GM23338 (cell line): ENCODE measurements at places on chromosomes 5 and 9.

GRCh38 chr5:174532455-174533453 is 191.6 kb upstream of the MSX2 start:
- DNase-seq, result peak; percentile 90

- no peak for DNase-seq
Measured at GRCh38 chr9:20551835-20552234, 70.5 kb downstream of the MLLT3 start.

GRCh38 chr9:573691-574410 is 267.6 kb upstream of the DMRT1 start:
- peak; percentile 77 for DNase-seq

GRCh38 chr5:127518319-127518621 is 830 bp downstream of the PRRC1 start:
- DNase-seq, result no peak

- DNase-seq, result no peak
Measured at GRCh38 chr5:84287951-84288350, 96.7 kb downstream of the EDIL3 start.

DNA sequence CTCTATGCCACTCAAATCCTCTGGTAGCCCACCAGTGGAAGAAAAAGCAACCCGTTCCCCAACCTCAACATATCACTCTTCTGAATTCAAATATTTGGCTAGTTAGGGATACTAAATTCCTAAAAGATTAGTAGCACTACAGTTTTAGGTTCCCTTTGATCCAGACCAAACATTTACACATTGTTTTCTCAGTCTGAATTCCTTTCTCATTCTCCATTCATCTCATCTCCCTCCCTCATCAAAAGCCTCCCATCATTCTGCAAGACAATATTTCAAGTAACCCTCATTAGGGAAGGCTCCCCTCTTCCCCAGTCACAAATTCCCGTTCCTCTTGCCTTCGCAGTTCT is 26.3 kb downstream of the ADAM19 start:
- no peak for DNase-seq

DNA sequence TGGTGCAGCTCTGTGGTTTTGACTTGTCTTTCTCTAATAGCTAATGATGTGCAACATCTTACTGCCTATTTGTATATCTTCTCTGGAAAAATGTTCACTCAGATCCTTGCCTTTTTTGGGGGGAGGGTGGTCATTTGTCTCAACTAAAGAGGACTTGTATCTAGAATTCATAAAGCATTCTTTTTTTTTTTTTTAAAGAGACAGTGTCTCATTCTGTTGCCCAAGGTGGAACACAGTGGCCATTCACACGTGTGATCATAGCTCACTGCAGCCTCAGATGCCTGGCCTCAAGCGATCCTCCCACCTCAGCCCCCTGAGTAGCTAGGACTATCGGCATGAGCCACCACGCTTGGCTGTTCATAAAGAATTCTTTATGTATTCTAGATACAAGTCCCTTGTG is 33.2 kb downstream of the HABP4 start:
- no peak for DNase-seq

DNA sequence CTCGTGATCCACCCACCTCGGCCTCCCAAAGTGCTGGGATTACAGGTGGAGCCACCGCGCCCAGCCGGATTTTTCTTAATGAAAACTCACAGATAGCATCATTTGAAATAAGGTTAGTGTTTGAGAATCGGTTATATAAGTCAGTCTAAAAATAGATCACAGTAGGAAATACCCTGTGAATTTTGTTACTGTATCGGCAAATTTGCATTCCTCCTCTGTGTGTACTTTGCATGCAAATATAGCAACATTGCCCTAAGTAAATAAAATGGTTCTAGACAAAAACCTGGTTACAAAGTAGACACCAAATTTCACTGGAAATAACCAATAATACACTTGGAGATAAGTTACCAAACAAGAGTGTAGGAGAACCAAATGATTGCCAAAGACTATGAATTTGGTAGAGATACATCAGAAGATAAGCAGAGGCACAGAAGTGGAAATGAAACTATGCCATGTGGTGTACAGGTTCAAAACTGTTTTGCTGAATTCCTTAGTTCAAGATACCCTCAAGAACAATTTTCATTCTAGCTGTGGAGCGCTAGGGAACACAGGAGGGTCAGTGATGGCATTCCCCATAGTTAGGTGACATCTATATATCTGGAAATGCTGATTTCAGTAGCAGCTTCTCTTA is 58.1 kb downstream of the ICE1 start:
- DNase-seq, result no peak

GRCh38 chr5:68086439-68086838 is 129.1 kb upstream of the PIK3R1 start:
- DNase-seq, result no peak

- peak; percentile 8 for DNase-seq
Measured at GRCh38 chr5:45568813-45569212, 127.4 kb downstream of the HCN1 start.

GRCh38 chr5:110572729-110573128 is 153.7 kb downstream of the TMEM232 start:
- no peak for DNase-seq

DNA sequence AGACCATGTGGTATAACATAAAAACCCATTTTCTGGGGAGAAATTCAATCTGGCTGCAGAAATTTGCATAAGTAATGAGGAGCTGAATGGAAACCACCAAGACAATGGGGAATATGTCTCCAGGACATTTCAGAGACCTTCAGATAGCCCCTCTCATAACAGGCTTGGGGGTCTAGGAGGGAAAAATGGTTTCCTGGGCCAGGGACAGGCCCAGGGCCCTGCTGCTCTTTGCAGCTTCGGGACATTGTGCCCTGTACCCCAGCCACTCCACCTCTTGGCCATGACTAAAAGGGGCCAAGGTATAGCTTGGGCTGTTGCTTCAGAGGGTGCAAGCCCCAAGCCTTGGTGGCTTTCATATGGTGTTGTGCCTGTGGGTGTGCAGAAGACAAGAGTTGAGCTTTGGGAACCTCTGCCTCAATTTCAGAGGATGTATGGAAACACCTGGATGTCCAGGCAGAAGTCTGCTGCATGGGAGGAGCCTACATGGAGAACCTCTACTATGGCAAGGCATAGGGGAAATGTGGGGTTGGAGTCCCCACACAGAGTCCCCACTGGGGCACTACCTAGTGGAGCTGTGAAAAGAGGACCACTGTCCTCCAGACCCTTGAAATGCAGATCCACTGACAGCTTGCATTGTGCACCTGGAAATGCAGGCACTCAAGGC is 30.4 kb downstream of the MRPS30 start:
- DNase-seq, result no peak

DNA sequence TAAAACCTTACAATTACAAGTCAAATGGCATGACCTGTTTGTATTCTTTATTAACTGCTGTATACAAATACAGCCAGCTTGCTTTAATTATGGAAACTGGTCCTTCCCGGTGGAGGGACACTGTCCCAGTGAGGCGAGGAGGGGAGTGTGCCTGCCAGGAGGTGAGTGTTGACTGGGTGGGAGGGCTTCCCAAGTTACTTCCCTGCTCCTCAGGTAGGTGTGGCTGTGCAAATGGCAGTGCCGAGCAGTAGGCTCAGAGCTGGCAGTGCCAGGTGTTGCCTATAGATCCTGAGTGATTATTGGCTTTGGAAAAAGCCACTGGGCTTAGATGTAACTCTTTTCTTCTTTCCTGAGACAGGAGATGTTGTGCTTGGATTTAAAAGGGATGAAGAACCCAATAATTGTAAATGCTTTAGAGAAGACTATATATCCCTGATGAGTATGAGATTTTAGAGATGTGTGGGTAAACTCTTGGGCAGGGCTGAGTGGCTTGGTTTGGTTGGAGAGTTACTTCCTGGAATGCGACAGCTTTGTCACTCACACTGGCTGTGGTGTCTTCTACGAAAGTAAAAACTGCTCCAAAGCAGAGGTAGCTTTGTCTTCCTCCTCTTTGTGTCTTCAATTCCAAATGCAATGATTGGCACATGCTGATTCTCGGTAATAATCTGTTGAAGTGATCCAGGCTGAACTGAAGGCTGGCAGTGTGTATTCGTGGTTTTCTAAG is 43.7 kb downstream of the GLRX start:
- DNase-seq, result no peak

DNA sequence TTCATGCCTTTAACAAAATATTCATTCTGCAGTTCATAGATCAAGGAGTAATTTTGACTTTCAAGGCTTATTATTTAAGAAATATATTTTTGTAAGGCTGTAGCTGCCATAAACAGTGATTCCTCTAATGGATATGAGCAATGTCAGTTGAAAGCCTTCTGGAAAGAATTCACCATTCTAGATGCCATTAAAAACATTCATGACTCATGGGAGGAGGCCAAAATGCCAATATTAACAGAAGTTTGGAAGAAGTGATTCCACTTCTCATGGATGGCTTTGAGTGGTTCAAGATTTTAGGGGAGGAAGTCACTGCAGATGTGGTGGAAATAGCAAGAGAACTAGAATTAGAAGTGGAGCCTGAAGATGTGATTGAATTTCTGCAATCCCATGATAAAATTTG is 229.1 kb downstream of the DEPDC1B start:
- no peak for DNase-seq

DNA sequence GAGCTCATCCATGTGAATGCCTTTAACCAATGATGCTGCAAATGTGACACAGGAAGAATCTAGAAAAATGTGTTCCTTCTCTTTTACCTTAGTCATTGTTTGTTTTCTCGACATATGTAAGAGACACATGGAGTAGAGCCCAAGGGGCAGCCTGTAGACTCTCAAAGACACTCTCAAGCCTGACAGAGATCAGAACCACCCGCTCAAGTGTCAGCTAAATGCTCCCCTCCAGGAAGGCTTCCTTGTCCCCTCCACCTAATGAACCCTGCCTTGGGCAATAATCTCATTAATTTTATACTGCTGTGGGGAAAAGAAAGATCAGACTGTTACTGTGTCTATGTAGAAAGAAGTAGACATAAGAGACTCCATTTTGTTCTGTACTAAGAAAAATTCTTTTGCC is 157.4 kb downstream of the MUSK start:
- peak; percentile 6 for DNase-seq

DNA sequence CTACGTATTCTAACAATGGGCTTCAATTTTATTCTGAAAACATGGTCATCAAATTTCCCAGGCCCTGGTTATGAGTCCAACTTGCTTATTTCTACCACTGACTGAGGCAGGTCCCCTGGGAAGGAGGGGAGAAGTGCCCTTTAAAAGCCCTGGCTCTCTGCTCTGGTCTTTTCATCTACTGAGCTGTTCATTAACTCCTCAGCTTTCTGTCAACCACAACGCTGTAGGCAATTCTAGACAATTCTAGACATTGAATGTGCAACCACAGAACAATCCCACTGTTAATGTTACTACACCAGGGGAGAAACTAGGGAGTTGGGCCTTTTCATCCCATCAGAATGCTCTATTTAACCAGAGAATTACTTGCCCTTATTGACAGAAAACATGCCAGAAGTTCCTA is 10.0 kb downstream of the MOCS2 start:
- no peak for DNase-seq

GRCh38 chr9:29659736-29660135 is 2086.5 kb upstream of the C9orf72 start:
- DNase-seq, result no peak

DNA sequence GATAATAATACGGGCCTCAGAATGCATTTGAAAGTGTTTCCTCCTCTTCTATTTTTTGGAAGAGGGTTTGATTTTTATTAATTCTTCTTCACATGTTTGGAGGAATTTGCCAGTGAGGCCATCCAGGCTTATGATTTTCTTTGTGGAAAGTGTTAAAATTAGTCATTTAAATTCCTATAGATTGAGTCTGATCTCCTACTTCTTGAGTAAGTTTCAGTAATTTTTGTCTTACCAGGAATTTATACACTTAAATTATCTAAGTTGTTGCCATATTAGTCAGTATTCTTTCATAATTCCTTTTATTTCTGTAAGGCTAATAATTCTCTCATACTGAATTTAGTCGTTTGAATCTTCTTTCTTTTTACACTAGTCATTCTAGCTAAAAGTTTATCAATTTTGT is 25.2 kb upstream of the HAPLN1 start:
- no peak for DNase-seq

- DNase-seq, result no peak
Measured at GRCh38 chr9:73219985-73220626, 68.4 kb downstream of the ANXA1 start.

GRCh38 chr5:120365656-120366446 is 98.2 kb upstream of the PRR16 start:
- no peak for DNase-seq

- no peak for DNase-seq
Measured at GRCh38 chr9:126483468-126484073, 130.2 kb upstream of the LMX1B start.

- no peak for DNase-seq
Measured at GRCh38 chr9:93020771-93021670, 37.5 kb upstream of the SUSD3 start.

DNA sequence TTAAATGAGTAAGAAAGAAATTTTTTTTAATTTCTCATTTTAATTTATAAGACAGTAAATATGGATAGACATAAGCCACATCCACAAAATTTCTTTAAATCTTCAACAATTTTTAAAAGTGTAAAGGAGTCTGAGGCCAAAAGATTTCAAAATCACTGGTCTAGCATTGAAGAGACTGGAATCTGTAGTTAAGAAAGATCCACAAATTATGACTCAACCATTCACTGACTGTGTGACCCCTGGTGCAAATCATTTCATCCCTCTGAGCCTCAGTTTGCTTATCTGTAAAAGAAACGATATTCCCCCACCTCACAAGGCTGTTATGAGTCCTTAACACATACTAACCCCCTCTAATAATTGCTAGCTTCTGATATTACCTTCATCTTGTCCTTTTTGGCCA is 98.5 kb downstream of the EBF1 start:
- DNase-seq, result no peak

GRCh38 chr5:93381057-93381456 is 200.0 kb downstream of the NR2F1-AS1 start:
- no peak for DNase-seq

DNA sequence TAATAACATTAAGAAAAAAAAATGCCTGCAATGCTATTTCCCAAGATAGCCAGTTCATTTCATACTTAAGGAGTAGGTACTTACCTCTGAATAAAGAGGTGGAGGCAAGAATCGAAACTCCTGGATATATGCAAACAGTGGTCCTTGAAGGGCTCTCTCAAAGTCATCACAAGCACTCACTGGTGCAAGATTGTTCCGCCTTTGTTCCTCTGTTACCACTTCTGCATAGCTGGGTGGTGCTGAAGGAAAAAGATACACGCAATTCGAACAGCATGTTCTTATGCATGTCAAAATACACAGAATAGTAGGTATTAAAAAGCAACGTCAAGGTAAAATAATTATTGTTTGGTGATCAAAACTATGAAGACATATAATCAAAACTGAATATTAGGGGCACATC is 9.5 kb downstream of the ARRDC3 start:
- DNase-seq, result no peak

GRCh38 chr9:72315089-72315509 is 49.9 kb downstream of the ZFAND5 start:
- DNase-seq, result no peak
